ENCODE measurements at places on chromosomes 1 and 21.
A peak's percentile ranks its signal among the peaks of the same experiment; 100 is the strongest.

GRCh38 chr1:82114887-82115286 lies 314.2 kb downstream of the ADGRL2 start:
- no peak for DNase-seq

GRCh38 chr1:50637460-50637859 lies 214.2 kb upstream of the DMRTA2 start:
- no peak for DNase-seq

- peak; percentile 58 for DNase-seq
Measured at GRCh38 chr1:113141650-113142473, 68.9 kb downstream of the LRIG2 start.

- no peak for DNase-seq
Measured at GRCh38 chr1:22343456-22344328, 108.0 kb upstream of the ZBTB40 start.

GRCh38 chr1:206855859-206856258 lies 9.6 kb upstream of the IL20 start:
- DNase-seq, result no peak

GRCh38 chr1:2493691-2494322 lies 17.7 kb downstream of the PLCH2 start:
- DNase-seq, result peak; percentile 6

- no peak for DNase-seq
Measured at GRCh38 chr1:117069220-117069844, 9.2 kb downstream of the TTF2 start.

GRCh38 chr1:206738370-206739366 lies 31.9 kb upstream of the IL19 start:
- DNase-seq, result no peak

GRCh38 chr1:155174324-155175280 lies 953 bp downstream of the TRIM46 start:
- DNase-seq, result no peak

DNA sequence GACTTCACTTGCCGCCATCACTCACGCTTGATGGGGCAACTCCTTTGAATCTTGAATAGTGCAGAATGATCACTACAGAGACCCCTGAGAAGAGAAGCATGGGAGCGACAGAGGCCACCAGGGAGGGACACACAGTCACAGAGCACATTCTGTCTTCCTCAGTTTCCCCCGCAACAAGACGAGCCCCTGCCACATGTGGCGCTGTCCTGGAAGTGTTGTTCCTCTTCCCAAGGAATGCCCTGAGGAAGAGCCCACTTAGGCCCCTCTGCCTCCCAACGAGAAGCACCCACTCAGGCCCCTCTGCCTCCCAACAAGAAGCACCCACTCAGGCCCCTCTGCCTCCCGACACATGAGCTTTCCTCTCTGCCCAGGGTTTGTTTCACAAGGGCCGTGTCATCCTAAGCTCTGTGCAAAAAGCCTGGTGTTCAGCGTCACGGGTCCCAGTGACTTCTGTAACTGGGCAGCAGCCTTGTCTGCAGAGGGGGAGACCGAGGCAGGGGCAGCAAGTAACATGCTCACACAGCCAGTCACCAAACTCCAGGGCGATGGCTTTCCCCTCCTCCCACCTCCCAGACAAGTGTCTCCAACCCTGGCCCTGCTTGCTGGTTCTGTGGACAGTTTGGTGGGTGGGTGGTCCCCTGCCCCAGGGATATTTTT lies 19.8 kb downstream of the SLC37A1 start:
- DNase-seq, result no peak

GRCh38 chr1:3730543-3731247 lies 21.6 kb upstream of the CCDC27 start:
- DNase-seq, result no peak
